ENCODE measurements at places on chromosomes 6 and 20. TPM values are rescaled to one million over a fixed set of nuclear protein-coding genes. Genes with fewer than 3 reads are reported as not detected.

Gene PABPC1L
- 5.3 TPM for total RNA-seq

Gene PAK5
- total RNA-seq: 0.04 TPM

Gene CEBPB
- total RNA-seq: 7.3 TPM

Gene GRM1
- 0.09 TPM for total RNA-seq

Gene FAM162B
- total RNA-seq: 12.3 TPM

Gene PKIB
- total RNA-seq: 1.6 TPM

Gene BAK1
- total RNA-seq: 9.0 TPM

Gene MOG
- total RNA-seq: not detected

Gene COL9A3
- total RNA-seq: 27.1 TPM

Gene FOXS1
- 6.0 TPM for total RNA-seq

Gene MCCD1
- not detected for total RNA-seq

Gene RNF217
- total RNA-seq: 43.3 TPM

Gene WFDC2
- total RNA-seq: 0.13 TPM

DNA sequence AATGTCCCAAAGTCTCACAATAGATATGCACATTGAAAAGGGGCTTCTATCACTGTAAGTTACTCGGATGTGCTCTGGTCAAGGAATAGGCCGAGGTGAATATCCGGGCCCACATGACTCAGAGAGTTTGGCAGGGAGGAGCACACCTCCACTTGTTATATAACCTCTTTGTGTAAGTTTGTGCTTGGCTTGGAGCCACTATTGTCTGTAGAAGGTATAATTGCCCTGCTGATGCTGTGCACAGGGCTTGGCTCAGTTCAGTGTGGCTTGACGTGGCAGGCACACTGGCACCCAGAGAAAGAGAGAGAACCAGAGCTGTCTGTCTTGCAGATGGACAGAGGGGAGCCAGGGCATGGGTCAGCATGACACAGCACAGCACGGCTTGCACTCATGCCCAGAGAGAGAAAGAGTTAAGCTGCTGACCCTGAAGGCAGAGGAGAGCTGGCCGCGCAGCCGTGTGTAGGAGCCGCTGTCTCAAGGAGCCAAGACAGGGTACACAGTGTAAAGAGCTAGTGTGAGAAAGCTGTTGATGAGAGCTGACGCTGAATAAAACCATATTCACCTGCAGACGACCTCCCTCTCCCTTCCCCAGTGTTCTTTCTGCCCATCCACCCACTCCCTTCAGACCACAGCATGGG lies 482.5 kb downstream of the C6orf118 start:
- no peak for DNase-seq

- DNase-seq: no peak
Observed at GRCh38 chr20:64239449-64240242, 15.9 kb upstream of the PCMTD2 start.

DNA sequence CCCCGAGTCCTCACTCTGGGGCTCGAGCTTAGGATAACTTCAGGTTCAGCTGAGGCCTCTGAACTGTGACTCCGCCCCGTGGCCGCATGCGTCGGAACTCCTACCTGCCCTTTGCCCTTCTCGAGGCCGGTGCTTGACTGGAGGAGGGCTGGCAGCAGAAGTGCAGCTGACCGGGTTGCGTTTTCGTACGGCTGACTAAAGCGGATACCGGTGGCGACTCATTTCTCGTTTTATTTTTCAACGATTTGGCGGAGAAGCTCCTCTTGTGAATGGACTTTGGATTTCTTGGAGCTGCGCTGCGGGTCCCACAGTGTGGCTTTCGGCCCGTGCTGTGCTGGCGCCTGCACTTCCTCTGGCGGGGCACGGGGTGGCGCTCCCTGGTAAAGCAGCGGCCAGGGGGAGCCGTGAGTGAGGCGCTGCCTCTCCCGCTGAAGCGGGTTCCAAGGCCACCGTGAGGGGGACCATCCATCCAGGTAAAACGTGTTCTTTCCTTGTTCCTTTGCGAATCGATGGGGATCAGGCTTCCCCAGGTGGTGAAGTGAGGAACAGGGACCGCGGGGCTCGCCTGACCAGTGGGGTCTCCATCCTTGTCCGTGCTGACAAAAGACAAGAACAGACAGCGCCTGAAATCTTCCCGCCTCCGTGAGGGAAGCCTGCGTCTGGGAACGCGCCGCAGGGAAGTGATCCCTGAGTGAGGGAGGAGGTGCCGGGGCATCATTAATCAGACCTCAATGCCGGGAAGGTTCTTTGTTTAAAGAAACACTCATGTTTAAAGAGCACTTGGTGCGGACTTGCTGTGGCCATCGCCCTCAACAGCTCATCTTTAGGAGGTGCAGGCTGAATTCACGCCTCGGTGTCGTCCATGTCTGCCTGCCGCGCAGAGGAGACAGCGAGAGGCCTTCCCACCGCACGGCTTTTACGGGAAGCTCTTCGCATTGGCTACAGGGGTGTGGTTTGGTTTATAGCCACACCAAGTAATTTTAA lies 38.8 kb downstream of the ERMARD start:
- DNase-seq: peak; percentile 92

- no peak for DNase-seq
Observed at GRCh38 chr6:61950811-61951210, 335.2 kb downstream of the KHDRBS2 start.

DNA sequence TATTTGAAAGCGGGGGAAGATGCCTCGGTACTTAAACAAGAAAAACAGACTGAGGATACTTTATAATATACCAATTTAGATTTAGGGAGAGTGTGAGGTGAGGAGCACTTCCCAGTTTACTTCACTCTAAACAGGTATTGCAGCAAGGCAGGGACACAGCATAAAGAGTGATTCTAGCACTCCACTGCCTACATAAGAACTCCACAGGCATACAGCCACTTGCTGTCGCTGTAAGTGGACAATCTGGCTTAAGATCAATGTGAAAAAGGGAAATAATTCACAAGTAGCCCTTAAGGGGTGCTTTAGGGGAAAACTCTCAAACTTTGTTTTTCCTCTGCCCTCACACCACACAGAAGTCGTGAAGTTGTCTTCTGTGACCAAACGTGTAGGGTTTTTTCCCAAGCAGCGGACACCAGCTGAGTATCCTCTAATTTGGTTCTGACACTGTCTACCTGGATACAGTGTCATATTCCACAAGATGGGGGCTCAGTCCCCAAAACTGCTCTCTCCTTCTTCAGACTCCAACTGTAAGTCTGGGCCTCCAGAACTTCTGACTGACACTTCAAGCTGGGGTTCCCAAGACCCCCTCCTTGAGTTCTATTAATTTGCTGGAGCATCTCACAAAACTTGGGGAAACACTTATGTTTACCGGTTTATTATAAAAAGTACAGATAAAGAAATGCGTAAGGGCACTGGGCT lies 9.3 kb downstream of the ADNP start:
- no peak for DNase-seq

- no peak for DNase-seq
Observed at GRCh38 chr6:41824571-41825569, 37.4 kb downstream of the TOMM6 start.

- DNase-seq: no peak
Observed at GRCh38 chr20:4040283-4041179, 25.2 kb upstream of the RNF24 start.

- DNase-seq: no peak
Observed at GRCh38 chr20:1364106-1364505, 28.7 kb downstream of the FKBP1A start.

DNA sequence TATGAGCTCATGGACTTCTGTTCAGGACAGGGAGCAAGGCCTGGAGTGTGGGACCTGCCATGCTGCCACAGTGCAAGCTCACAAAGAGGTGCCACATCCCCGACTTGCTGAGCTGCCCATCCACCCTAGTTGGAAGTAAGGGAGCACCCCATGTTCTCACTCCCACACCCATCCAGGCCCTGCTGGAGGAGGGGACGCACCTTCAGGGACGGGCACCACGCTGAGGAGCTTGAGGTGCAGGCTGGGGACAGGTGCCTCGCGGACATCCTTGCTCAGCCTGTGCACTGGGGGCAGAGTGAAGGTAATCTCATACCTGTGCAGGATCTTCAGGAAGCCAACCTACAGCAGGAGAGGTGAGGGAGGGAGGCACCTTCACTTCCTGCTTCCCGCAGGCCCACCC lies 12.3 kb downstream of the ADISSP start:
- DNase-seq: peak; percentile 16

- peak; percentile 75 for DNase-seq
Observed at GRCh38 chr6:111761783-111762312, 111.4 kb downstream of the FYN start.

DNA sequence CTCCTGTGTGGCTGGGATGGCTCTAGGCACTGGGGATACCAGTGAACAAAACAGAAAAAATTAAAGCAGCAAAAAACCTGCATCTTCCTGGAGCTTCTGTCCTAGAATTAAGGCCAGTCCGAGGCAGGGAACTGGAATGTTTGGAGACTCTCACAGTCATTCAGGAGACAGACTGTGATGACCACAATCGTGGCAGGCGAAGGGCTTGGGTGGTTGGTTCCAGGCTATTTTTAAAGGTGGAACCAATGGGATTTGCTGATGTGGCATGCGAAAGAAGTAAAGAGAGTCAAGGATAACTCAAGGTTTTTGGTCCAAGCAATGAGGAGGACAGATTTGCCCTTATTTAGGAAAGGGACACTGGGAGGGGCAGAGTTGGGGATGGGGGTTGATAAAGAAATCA lies 66.9 kb downstream of the SULF2 start:
- no peak for DNase-seq

GRCh38 chr20:6533761-6534479 lies 233.6 kb upstream of the BMP2 start:
- peak; percentile 34 for DNase-seq

GRCh38 chr6:103983860-103984259 lies 875.9 kb downstream of the HACE1 start:
- DNase-seq: no peak

DNA sequence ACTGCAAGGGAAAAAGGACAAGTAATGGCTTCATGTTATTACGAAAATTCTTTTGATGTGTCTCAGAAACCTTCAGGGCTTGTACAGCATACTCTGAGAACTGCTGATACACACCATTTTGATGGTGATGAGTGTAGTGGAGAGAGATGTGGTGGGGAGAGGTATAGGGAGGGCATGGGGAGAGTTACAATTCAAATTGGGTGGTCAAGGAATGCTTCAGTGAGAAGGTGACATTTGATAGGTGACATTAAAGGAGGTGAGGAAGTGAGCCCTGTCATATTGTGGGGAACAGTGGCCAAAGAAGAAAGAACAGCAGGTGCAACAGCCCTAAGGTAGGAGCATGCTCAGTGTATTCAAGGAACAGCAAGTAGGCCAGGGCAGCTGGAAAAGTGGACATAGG lies 318.9 kb downstream of the CLIC5 start:
- no peak for DNase-seq

DNA sequence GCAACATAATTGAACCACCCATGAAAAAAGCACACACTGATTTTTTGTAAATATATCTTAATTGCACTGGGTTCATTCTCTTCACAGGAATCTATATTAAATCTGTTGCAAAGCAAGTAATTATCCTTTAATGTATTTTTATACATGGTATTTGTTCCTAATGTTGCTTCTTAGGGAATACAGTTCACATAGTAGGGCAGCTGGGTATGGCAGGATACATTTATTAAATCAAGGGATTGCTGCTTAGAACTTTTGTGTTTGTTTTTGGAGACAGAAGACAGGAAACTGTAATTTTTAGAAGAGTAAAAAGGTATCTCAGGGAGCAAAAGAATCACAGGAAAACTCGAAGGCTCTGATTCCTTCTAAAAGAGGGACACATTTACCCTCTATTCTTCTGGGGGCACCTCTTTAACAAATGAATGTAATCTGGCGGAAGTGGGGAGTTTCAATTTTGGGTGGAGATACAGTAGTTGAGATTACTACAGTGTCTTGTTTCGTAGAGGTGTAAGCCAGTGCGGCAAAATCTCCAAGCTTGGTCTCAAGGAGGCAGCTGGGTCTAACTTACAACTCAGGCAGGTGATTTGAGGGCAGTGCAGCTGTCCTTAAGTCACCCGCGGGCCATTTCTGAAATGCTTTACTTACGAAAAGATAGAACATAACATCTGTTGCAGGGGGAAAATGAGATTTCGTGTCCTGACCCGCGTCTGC lies 812 bp upstream of the SMIM13 start:
- DNase-seq: no peak

All from muscle of leg (tissue), 16 donors.